Activated T-helper 1 cell treated with anti-CD3 and anti-CD28 coated beads, Interleukin-2, amount 50 U/mL, for 16 hours (primary cell): ENCODE measurements at places on chromosomes 7 and 10.

DNA sequence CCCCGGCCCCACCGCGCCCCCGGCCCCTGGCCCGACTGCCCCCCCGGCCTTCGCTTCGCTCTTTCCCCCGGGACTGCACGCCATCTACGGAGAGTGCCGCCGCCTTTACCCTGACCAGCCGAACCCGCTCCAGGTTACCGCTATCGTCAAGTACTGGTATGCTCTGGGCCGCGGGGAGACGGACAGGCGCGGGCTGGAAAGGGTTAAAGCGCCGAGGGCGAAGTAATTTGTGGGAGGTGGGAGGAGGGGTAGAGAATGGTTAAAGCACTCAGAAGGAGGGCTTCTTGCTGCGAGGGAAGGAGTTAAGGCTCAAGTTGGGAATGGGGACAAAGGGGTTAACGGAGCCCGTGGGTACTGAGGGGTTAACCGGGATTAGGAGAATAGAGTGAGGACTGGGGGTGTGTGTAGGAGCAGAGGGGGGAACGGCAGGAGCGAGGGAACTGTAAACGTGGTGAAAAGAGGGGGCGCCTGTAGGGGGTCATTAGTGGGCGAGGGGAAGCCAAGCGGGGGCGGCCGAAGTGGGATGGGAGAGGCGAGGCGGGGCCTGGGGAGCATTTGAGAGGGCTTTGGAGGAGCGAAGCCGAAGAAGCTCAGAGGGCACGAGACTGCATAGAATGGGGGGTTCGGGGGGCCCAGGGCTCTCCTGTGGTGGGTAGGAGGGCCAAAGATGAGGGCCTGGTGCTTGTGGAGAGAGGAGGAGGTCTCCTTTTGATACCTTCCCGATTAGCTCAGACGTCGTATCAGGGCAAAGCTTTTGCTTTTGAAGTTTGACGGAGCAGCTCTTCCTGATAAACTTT, 605 bp downstream of the SUFU start:
- no peak for DNase-seq

DNA sequence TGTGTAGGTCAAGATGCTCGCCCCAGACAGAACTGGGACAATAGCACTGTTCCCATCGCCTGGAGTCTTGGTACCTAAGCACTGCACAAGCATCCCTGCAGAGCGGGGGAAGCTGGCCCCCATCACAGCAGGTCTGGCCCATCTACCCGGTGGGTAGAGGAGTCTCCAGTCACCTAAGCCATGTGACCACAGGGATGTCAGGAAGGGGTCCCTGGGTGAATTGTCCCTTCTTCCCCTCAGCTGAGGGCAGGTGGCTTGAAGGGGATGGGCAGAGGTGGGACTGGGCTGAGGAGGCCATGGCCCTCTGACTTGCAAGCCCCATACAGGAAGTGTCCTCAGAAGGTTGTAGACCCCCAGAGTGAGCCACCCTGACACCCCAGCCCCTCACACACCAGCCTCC, 39.7 kb downstream of the FRMPD2 start:
- no peak for DNase-seq

GRCh38 chr10:69908124-69908523, 106.4 kb downstream of the COL13A1 start:
- DNase-seq: no peak

- DNase-seq: no peak
These were observed 71.8 kb upstream of the SYPL1 start for GRCh38 chr7:106183952-106184351.

- no peak for DNase-seq
These were observed 11.2 kb upstream of the ARPC1B start for GRCh38 chr7:99363286-99363685.

GRCh38 chr7:30842542-30843451, 68.9 kb upstream of the AQP1 start:
- no peak for DNase-seq

DNA sequence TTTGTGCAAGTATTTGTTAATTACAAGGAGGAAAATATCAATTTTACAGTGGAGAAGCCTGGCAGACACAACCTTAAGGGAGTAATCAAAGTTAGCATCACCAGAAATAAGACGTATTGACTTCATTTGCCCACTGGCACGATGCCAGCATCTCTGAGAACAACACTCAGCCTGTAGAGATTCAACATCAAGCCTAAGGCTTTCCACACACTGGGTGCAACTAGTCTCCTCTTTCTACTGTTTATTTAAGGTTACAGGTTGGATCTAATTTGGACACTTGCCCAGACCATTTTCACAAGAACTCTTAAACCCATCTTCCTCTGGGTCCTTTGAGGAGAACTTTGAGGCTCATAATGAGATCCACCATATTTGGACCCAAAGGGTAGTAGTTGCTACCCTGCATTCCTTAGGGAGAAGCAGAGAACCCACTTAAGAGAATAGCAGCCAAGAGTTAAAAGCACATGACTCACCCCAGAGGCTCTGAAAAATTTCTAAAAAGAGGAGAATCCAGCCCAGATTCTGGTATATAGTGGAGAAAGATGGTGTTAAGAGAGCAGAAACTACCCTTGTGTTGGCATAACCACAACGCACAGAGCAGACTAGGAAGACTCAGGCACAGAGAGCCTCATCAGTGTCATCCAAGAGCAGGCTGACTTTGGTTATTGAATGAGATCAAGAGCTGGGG, 97.3 kb downstream of the CCDC71L start:
- no peak for DNase-seq

DNA sequence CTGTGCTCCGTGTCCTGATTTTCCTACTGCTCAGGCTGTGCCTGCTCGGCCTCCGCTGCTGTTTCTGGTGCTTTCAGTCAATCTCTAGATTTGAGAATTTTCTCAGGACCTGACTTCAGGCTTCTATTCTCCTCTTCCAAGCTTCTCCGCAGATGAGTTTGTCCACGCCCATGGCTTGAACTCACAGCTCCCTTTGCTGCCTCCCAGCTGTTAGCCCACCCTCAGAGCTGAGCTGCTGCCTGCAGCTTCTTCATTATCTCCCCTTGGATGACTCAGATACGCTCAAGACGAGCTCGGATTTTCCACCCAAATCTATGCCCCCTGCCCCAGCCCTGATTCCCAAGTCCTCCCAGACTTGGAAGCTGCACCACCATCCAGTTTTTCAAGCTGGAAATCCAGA, 104.7 kb downstream of the FGFR2 start:
- DNase-seq: no peak

DNA sequence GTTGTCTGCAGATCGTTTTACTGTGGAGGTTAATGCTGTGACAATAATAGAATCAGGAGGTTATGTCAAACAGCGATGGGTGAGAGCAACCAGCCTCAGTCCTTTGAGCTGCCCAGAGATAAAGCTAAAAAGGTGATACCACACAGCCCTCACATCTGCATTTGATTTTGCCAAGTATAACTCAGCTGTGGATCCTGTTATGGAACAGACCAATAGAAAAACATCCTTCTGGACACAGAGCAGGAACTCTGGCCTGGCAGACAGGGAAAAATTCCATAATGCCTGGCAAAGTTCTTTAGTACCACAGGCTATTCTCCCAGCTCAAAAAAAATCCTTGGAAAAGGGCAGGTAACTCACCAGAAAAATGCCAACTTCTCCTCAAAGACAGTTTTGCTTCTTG, 87.1 kb upstream of the PDLIM1 start:
- no peak for DNase-seq

- no peak for DNase-seq
These were observed 335.6 kb upstream of the GLI3 start for GRCh38 chr7:42572561-42572960.

DNA sequence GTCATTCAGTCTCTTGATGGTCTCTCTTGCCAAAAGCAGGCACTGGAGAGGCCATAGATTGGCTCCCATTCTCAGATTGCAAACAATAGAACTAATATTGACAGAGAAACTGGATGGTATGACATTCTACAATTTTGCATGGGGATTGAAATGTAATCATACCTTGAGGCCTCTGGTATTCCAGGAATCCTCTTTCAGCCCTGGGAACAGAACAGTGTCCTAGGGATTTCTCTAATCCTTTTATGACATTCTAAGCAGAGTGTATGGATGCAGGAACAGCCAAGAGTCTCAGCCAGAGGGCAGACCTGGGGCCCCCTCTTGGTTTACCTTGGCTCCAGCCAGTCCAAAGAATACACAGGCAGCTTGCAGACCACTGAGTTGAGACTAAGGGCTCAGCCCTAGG, 206.4 kb downstream of the KCNMA1 start:
- DNase-seq: no peak

- DNase-seq: no peak
These were observed 43.0 kb downstream of the GNA12 start for GRCh38 chr7:2800931-2801688.

GRCh38 chr7:24920451-24921361, 59.3 kb downstream of the OSBPL3 start:
- no peak for DNase-seq

DNA sequence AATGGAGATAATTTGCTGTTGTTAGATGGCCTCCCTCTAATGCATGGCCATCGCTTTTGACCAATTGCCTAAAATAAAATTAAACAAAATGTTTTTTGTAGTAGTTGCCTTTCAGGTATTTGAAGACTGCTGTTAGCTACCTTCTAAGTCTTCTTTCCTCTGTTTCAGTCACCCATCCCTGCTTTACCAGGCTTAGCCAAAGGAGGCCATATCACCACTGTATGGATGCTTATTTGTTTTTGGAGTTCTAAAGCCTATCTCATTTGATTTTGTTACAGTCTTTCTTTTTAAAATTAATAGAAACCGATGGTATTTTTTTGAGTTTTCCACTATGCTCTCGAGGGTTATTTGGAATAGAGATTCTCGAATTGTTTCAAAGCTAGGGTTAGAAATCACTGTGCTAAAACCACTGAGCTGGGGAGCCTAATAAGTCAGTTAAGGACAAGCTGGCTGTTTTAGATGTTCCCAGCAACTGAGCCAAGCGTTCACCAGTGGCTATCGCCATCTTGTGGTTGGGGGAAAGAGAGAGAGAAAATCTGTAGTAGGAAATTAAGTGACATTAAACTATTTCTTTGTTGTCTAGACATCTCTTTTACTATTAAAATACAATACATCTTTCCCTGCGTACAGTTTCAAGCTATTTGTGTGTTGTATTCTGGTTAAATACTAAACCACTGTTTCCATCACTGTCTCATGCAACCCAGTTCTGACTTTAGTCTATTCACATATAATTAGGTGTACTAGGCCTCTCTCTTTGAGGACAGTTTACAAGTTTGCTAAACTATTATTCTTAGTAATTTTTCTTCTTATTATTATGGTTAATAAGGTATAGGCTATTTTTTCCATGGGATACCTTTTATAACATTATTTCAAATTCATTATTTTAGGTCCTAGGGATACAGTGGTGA, 52.2 kb downstream of the GPR158 start:
- DNase-seq: no peak

DNA sequence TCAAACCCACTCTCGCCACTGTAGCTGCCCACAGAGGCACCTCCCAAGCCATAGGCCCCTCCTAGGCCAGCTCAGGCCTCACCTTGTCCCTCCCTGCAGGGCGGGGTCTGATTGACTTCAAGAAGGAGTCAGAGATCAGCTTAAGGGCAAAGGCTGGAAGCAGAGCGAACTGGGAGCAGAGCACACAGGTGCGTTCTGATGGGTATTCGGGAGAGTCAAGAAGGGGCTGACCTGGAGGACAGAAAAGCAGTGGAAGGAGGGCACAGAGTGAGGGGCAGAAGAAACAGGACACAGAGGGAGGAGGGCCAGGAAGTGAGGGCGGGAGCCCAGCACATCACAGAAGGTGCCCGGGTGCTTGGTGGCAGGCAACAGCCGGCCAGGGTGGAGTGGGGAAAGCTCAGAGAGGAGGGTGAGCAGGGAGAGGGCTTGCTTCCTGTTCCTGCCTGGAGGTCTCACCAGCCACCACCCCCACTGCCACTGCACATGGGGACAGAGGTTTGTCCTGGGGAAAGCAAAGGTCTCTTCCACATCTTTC, at the start of gene AOC1:
AOC1 (plus strand) TSS at position 147 of the 535 bp plus-strand sequence. CDS start 3,954 bp downstream, outside the sequence.
- DNase-seq: no peak

GRCh38 chr10:131792011-131792651, 108.7 kb upstream of the PPP2R2D start:
- no peak for DNase-seq

DNA sequence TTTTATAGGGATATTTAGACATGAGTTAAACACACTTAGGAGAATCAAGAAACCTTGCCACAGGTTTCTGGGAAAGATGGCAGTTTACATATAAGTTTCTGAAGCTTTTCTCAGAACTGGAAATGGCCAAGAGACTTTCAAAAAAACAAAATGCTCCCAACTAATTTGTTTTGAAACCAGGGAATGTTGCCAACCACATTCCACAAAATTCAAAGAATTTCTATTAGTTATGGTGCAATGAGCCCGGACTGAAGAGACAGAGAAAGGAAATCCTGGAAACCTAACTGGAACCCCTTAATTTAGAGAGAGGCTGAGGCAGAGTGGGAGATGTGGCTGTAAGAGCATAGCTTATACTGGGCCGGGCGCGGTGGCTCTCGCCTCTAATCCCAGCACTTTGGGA, 128.5 kb downstream of the PTEN start:
- no peak for DNase-seq

DNA sequence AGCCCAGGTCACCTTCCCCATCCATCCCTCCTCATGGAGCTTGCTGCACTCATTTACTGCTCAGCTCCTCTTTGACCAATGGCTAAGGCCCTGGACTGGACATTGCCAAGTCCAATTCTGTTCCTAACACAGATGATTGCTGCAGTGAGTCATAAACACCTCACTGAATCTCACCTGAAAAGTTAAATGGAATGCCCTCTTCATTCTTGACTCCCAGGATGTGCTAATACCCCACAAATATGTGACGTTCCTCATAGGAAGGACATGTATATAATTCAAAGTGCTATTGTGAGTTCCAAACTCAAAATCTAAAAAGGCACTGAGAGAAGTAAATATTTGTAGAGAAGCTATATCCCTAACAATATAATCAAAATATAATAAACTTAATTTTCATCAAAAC, 73.5 kb upstream of the DLX6 start:
- DNase-seq: no peak

GRCh38 chr7:8126601-8127167, 135.3 kb downstream of the ICA1 start:
- DNase-seq: no peak

DNA sequence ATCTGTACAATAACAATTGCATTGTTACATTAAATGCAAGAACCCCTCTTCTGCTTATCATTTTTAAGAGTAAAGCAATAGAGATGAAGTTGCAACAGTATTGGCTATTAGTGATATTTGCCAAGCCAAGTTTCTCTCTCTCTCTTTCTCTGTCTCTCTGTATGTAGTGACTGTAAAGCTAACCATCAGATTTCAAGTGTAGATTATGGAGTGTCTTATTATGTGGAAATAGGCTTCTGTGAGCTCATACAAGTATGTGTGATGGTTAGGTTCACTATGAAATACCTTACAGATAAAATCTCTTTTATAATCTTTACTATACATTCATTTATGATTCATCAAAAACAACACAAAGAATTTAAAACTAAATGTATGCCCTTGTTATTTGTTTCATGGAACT, 28.6 kb upstream of the NRP1 start:
- no peak for DNase-seq

- no peak for DNase-seq
These were observed 34.1 kb upstream of the CAPZA2 start for GRCh38 chr7:116828281-116828680.

DNA sequence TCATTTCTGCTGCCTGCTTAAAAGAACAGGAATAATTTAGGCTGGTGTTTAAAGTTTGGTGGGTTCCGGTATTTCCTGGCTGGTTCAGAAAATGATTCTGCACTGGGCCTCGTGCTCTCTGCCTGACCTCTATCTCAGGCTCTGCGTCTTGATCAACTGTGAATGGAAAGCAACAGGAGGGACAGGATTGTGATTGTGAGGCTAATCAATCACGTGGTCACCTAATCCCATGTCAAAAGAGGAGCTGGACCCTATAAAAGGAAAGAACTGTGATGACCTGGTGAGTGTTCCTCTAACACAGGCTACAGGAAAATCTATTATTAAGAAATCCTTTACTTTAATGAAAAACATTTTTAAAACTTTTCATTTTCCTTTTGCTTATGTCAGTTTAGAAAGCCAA, at the start of gene DHX32:
DHX32 (minus strand) TSS at position 101 of the 400 bp plus-strand sequence. CDS start 468 bp downstream, outside the sequence.
- DNase-seq: no peak
